ENCODE measurements at places on chromosomes 12 and 14. TPM values are rescaled to one million over a fixed set of nuclear protein-coding genes. Genes with fewer than 3 reads are reported as not detected.

Gene BCDIN3D
- 5.4 TPM for total RNA-seq

Gene SERPINA9
- not detected for total RNA-seq

Gene GLIPR1L2
- total RNA-seq, result 15.6 TPM

Gene TCHP
- 8.3 TPM for total RNA-seq

Gene BTG1
- total RNA-seq, result 19.0 TPM

Gene LHX5
- total RNA-seq, result not detected

Gene CELA1
- not detected for total RNA-seq

Gene RDH16
- total RNA-seq, result not detected

Gene KSR2
- total RNA-seq, result not detected

Gene KRT6C
- total RNA-seq, result not detected

Gene MAP1LC3B2
- not detected for total RNA-seq

Gene CHST11
- 16.4 TPM for total RNA-seq

Gene MANSC4
- not detected for total RNA-seq

Gene RAD9B
- not detected for total RNA-seq

Gene TPH2
- not detected for total RNA-seq

Gene FOXN4
- total RNA-seq, result not detected

Gene LRRC10
- not detected for total RNA-seq

Gene GLIPR1L1
- total RNA-seq, result not detected

Gene MTA1
- total RNA-seq, result 49.5 TPM

Gene KRT5
- not detected for total RNA-seq
